Dorsolateral prefrontal cortex (tissue), 122 donors: ENCODE measurements at places on chromosomes 3 and 15.

GRCh38 chr3:47022641-47023071 is 43.2 kb downstream of the NBEAL2 start:
- no peak for DNase-seq

- DNase-seq: no peak
Measured at GRCh38 chr15:42165106-42165505, 8.7 kb upstream of the PLA2G4F start.

DNA sequence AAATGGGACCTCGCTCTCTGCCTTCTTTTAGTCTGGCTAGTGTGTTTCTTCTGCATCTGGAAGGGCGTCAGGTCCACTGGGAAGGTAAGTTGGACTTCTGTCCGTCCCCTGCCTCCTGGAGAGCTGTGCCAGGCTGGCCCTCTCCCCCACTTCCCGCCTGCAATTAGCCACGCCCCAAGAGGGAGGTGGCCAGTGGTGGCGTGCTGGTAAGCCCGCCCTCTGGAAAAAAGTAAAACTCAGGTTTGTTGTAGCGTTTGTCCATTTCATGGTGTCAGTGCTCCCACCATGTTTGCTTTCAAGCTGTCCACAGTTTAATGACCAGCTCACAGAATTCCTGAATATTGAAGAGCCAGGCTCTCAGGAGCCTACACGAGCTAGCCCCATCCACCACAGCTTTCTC is 55.6 kb downstream of the SLC6A6 start:
- no peak for DNase-seq

GRCh38 chr3:30480587-30480986 is 125.8 kb upstream of the TGFBR2 start:
- DNase-seq: no peak

DNA sequence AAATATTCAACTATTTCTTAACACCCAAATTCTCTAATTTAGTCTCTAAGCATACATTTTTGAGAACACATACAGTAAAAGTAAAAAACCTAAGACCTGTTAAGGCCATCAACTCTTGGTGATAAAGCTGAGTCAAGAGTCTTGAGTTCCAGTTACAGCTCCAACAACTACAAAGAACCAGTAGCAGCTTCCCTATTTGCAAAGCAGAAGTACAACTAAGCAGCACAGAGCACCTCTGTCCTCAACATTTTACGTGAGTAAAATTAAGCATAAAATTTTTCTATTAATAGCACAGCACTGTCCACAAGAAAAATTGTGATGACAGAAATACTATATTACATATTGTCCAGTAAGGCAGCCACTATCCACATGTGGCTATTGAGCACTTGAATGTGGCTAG is 4.4 kb downstream of the PCOLCE2 start:
- DNase-seq: no peak

GRCh38 chr15:39621210-39621609 is 40.3 kb downstream of the THBS1 start:
- no peak for DNase-seq

DNA sequence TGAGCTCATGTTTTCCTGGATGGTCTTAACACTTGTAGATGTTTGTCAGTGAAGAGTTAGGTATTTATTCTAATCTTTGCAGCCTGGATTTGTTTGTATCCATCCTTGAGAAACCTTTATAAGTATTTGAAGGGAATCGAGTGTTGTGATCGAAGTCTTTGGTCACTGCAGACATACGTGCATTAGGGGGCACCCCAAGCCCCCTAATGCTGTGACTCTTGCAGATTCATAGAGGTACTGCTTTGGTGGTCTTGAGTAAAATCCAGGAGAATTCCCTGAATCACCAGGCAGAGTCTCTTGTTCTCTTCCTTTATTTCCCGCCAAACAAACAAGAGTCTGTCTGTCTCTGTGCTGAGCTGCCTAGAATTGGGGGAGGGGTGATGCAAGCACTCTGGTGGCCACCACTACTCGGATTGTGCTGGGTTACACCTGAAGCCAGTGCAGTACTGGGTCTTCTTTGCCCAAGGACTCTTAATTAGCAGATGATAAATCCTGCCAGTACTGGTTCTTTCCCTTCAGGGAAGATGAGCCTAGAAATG is 170.5 kb upstream of the POU1F1 start:
- no peak for DNase-seq

DNA sequence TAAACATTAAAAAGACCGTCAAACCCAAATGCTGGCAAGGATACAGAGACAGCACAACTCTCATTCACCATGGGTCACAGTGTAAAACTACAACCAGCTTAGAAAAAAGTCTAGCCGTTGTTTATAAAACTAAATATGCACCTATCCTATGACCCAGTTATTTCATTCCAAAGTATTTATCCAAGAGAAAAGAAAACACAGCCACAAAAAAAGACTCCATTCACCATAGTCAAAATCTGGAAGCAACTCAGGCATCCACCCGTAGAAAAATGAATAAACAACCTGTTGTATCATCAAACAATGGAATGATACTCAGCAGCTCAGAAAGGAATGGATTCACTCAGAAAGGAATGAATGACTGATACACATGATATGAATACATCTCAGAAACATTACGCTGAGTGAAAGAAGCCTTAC is 28.6 kb downstream of the PLD1 start:
- DNase-seq: no peak

DNA sequence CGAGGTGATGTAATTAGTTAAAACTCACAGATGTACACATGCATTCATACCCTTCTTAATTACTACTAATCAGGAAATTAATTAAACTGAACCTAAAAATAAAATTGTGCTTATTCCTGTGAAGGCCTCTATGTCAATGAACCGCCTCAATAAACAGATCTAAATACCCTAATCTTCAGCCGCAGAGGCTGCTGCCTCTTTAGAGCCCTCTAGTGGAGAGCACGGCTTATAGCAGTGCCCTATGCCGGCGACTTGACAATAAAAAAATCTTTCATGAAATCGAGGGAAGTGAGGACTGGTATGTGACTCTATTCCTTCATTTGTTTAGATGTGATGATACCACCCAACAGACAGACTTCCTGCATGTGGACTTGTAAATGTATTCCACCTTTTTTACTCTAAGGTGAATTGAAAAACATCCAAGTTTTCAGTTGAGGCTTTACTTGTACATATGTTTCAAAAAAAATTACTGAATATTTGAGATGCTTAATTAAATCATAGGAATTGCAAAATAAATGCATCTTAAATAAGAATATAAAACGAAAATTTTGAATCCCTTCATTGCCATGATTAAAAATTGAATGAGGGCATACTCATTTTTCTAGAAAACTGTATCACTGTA is 8.3 kb upstream of the EPHA3 start:
- DNase-seq: no peak

GRCh38 chr15:77974098-77974414 is 103.5 kb downstream of the TBC1D2B start:
- peak; percentile 61 for DNase-seq
